ENCODE measurements at places on chromosomes 1 and 21.
A peak's percentile ranks its signal among the peaks of the same experiment; 100 is the strongest.

GRCh38 chr1:186442651-186443375, 18.1 kb downstream of the PDC start:
- peak; percentile 74 for DNase-seq

DNA sequence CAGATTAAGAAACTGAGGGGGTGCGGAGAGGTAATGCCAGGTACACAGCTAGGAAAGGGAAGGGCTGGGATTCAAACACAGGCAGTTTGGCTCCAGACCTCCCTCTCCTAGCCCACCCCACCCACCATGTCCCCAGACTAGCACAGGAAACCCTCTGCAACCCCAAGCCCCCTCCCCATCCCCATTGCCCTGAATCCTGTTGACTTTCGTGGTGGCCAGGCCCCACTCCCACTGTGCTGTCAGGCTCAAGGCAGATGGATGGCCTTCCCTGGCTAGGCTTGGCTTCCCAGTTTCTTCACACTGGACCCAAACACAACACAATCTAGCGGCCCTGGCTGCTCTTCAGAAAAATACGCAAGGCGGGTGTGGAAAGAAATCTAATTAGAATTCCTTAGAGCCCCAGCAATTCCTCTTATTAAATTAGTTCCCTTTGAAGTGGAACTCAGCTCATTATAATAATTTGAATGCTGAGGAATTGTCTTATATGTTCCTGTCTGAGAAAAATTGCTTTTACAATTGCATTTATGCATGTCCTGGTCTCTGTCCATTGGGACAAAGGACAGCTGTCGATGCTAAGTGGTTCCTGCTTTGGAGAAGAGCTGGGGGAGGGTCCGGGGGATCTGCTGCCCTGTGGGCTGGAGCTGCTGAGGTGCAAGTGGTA, 97.4 kb downstream of the SYF2 start:
- no peak for DNase-seq

DNA sequence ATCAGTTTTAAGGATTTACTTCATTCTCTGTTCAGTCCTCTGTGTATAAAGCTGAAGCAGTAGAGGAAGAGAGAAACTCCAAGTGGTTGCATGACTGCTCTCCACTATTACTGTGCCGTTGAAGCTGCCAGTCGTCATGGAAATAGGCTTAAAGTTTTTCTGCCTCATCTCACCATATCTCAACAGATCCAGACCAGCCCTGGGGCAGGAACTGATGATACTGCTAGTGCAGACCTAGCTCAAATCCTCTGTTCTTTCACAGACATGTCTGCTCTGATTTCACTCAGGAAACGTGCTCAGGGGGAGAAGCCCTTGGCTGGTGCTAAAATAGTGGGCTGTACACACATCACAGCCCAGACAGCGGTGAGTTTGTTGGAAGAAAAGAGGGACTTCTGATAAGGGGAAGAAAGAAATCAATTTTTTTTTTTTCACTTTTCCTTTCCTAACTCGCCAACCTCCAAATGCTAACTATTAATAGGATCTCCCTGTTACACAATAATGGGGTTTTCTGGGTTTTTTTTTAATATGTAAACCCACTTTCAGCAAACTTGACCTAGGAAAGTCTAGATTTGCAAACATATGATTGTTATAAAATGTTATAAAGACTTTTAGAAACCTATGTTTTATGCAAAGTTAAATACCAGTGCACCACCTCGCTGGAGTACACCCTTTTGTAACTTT, 22.2 kb upstream of the STRIP1 start:
- DNase-seq, result no peak

DNA sequence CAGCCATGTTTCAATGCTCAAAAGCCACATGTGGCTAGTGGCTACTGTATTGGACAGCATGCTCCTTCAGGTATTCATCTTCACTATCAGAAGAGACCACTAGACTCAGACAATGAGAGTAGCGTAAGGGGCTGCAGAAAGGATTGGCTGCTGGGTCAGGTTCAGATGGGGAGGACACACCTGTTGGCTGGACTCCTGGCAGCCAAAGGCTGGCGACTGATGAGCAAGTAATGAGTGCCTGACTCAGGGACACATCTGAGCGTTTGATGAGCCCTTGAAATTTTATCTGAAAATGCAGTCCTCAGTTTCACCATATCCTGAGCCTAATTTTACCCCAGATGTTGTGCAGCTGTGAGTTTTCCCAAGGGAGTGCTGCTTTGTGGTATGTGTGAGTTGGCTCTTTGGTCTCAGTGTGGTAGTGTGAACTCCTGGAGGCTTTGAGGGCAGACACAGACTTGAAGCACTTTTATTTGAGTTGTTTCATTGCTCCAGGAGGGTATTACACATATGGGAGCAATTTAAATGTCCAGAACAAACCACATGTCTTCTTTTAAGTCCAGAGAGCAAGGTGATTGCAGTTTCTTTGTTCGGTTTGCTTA, 9.6 kb downstream of the ST6GALNAC3 start:
- DNase-seq, result peak; percentile 86

- DNase-seq, result no peak
These were observed 95.3 kb upstream of the KCNE2 start for GRCh38 chr21:34268493-34268892.

- DNase-seq, result no peak
These were observed 216.8 kb downstream of the KAZN start for GRCh38 chr1:14815175-14815877.

DNA sequence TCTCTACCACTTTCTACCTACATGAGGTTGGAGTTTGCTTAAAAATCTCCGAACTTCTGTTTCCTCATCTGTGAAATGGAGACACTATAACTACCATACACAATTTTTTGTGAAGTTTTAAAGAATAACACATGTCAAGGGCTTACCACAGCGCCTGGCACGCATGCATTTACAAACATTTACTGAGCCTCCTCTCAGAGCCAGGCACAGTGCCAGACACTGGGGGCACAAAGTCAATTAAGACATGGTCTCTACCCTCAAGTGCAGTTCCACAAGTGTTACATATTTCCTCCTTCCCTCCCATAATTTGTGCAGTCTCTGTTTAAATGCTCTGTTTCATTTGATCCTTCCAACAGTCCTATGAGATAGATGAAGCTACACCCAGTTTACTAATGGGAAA, 356.4 kb upstream of the ESRRG start:
- DNase-seq, result no peak

GRCh38 chr21:45353200-45353599, 51.8 kb upstream of the COL18A1 start:
- no peak for DNase-seq

GRCh38 chr21:31352836-31353235, 8.8 kb upstream of the TIAM1 start:
- no peak for DNase-seq

GRCh38 chr1:164912290-164912689, 353.3 kb downstream of the PBX1 start:
- no peak for DNase-seq

- no peak for DNase-seq
These were observed 36.7 kb downstream of the SLC19A1 start for GRCh38 chr21:45505416-45506021.

GRCh38 chr1:202998836-202999750, 8.1 kb upstream of the TMEM183A start:
- DNase-seq, result peak; percentile 46

DNA sequence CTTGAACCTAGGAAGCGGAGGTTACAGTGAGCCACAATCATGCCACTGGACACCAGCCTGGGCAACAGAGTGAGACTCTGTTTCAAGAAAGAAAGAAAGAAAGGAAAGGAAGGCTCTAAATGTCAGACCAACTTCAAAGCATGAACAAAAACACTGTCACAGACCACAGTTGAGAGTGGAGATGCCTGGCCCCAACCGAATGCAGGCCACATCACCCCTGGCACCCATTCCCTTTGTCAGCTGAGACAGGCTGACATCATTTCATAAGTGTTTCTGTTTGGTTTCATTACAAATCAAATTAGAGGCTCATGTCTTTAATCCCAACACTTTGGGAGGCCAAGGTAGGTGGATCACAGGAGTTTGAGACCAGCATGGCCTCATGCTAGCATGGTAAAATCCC, 28.6 kb upstream of the NADK start:
- DNase-seq, result no peak

GRCh38 chr1:221448585-221449175, 293.2 kb downstream of the DUSP10 start:
- no peak for DNase-seq

GRCh38 chr1:78577257-78578100, 42.8 kb upstream of the IFI44L start:
- peak; percentile 38 for DNase-seq

GRCh38 chr1:181251713-181252075, 163.2 kb downstream of the IER5 start:
- no peak for DNase-seq

GRCh38 chr1:14572861-14573260, 25.6 kb upstream of the KAZN start:
- no peak for DNase-seq

- DNase-seq, result no peak
These were observed 1.9 kb downstream of the SLC6A9 start for GRCh38 chr1:44029260-44029910.

- DNase-seq, result no peak
These were observed 261.2 kb downstream of the S1PR1 start for GRCh38 chr1:101497881-101498559.

DNA sequence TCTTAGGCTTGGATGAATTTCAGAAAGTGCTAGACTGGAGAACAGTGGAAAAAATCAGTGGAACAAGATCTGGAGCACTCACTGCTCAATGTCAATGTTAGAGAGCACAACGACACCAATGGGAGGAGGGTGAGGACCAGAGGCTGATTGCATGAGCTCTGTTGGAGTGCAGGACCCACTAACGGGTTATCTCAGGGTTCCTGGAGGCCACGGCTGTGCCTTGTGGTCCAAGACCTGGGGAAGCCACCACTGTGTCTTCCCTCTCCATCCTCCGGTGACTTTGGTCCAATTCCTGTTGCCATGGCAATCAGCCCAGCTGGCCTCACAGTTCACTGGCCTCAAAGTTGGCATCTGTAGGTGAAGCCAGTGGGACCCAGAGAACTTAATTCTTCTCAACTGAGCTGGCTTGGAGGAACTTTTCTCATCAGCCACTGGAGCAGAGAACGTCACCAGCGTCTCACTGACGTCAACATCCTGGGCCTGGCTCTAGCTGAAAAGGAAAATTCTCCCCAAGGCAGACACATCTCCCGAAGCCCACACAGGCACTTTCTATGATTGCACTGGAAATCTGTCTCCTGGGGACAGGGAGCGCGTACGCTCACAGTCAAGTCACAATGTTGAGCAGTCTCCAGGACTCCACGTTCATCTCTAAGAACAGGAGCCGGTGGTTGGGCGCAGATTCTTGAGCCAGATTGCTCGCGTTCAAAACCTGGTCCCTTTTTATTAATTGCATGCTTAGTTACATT, 21.9 kb upstream of the GPR157 start:
- peak; percentile 57 for DNase-seq

- DNase-seq, result no peak
These were observed 4.2 kb upstream of the FAM131C start for GRCh38 chr1:16077406-16078245.

- peak; percentile 46 for DNase-seq
These were observed 4.0 kb downstream of the JUN start for GRCh38 chr1:58779801-58780382.

DNA sequence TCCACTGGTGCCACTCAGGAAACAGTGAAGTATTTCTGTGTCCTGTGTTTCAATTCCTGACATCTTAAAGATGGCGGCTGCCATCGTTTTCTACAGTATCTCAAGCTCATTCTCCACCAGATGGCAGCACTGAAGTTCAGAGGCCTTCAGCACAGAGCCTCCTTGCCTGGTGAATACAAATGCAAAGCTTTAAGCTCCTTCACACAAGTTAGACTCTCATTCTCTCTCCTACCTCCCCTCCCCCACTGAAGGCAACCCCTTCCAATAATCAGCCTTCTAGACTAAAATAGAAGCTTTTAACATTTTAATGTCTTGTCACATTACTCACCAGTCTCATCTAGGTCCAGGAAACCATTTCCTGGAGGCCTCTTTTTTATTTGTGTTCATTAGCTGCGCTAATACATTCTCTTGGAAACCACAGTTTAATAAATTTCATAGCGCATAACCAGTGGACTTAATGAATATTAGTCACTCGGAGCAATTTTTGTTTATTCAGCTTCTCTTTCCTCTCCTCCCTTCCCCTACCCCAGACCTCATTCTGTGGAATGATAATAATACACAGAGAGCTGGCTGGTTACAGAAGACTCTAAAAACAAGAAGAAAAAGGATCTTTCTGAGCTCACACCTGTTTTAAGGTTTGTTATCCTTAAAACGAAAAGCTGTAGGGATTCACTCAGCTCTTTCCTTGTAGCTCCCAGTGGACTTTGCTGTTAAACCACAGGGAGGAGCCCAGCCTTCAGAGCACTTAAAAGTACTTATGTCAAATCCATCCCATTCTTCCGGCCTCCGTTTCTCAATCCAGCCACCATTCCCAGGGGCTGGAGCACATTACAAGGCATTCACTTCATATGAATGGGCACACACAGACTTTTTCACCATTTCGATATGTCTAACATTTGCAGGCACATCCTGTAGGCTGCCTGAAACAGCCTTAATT, 384.9 kb downstream of the HLX start:
- DNase-seq, result peak; percentile 94

DNA sequence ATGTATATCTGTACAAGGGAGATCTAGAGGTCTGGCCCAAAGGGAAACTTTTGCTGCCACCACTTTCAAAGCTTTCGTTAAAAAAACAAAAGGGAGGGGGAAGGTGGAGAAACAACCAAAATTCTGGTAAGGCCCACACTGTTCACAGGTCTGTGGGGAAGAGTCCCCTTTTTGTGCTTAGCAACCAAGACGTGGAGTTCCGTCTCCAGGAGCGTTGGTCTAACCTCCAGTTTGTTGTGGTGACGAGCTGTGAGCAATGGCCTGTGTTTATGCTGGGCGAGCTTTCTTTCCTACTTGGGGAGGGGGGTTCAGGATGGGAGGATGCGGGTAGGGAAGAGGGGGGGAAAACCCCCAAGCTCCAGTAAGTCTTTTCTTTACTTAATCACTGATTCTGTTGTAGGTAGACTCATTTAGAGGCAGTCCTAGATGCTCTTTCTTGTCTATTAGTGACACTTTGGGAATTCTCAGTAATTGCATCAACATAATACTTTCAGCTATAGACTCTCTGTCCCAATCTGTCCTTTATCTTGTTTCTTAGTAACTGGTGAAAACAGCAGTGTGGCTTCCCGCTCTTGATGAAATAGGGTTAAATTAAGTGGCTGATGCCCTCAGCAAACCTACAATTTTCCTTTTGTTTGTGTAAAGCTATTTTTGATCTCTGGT, 1.5 kb downstream of the HIPK1 start:
- DNase-seq, result peak; percentile 27

- no peak for DNase-seq
These were observed 296.3 kb upstream of the ZP4 start for GRCh38 chr1:238186887-238187574.

DNA sequence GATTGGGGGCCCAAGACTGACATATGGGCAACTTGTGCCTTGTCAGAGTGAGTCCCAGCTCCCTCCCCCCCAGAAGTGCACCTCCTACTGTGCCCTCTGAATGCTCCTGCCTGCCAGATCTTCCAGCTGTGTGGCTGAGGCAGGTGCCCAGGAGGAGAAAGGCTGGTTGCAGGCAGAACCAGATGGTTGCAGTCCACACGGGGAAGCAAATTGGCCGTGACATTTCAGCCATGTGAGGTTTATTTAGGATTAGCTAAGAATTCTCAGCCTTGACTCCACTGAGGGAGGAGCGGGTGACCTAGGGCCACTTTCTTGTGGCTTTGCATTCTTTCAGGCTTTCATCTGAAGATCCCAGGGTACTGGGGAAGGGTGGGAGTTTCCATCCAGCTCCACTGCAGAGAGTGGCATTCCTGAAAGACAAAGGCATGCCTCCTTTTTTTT, 33.8 kb downstream of the PEX14 start:
- DNase-seq, result peak; percentile 48

- no peak for DNase-seq
These were observed 10.5 kb upstream of the SLAMF1 start for GRCh38 chr1:160657250-160657781.

GRCh38 chr1:206723805-206724472, 39.2 kb downstream of the MAPKAPK2 start:
- DNase-seq, result peak; percentile 85

GRCh38 chr21:32888971-32889370, 117.4 kb upstream of the PAXBP1 start:
- peak; percentile 67 for DNase-seq
